Cardiac septum (tissue), 1 donor: ENCODE measurements at places on chromosomes 1 and 21. TPM values are rescaled to one million over a fixed set of nuclear protein-coding genes. Genes with fewer than 3 reads are reported as not detected.

The DEPDC1 gene
- 0.19 TPM for total RNA-seq

DNA sequence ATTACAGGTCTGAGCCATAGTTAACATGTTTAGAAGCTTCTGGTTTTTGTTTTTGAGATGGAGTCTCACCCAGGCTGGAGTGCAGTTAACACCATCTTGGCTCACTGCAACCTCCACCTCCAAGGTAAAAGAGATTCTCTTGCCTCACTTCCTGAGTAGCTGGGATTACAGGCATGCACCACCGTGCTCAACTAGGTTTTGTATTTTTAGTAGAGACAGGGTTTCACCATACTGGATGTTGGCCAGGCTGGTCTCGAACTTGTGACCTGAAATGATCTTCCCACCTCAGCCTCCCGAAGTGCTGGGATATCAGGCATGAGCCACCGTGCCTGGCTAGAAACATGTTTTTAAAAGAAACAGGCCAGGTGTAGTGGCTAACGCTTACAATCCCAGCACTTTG, 10.5 kb downstream of the NDUFS5 start:
- no peak for DNase-seq

GRCh38 chr1:184473176-184473966, 86.5 kb downstream of the C1orf21 start:
- no peak for DNase-seq

DNA sequence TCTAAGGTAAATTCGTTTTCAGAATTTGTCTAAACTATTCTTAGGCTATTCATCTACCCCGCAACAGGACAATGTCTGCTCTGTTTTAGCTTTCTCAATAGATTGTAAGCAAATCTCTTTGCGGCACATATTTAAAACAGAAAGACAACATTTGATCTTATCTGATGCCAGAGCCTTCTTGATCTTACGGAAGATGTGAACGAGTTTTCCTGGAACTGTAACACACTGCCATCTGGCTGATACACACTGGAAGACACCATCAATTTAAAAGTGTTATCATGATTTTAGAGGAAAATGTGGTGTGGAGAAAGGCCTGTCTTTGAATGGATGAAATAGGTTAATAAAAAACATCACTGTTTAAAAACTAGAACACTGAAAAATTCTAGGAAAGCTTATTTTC, 36.1 kb downstream of the COA6 start:
- no peak for DNase-seq

GRCh38 chr1:66464351-66464750, 69.6 kb upstream of the SGIP1 start:
- DNase-seq = no peak

DNA sequence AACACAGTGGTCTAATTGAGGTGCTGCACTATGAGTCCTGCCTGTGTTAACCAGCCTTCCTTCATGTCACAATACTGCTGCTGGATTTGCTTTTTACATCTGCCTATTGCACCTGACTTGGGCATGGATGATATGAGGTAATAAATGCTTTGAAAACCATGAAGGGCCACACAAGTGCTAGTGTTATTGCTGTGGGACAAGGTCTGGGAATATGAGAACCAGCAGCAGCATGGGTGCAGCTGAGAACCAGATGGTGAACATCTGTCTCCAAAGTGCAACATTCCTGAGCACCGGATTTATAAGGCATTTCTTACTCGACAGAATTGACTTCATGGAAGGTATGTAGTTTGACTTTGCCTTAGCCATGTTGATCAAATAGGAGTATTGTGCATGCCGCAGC, 16.6 kb downstream of the TRIM45 start:
- no peak for DNase-seq
